CD4-positive, alpha-beta T cell (primary cell): ENCODE measurements at places on chromosomes 3 and 15.

DNA sequence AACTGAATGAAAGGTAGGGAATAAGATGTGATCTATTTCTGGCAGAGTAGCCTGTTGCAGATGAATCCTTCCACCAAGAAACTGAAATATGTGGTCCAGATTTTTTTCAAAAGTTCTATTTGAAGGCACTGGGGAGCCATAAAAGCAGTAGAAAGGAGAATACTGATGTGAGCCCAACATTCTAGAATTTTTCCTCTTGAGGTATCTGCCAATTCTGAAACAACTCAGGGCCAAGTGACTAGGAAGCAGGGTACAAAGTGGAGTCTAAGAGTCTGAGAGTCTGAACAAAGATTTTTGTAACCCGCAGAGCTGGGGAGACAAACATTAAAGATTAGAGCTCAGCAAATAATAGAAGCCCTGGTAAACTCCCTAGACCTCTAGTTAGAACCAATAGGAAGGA lies 58.3 kb upstream of the SLCO3A1 start:
- H3K27me3 ChIP-seq, result peaks cover 6% of the 10 kb centered on the region
- DNase-seq, result no peak
- no peak overlapping the region for H3K27ac ChIP-seq
- H3K36me3 ChIP-seq, result no peaks in the 10 kb centered on the region
- H3K4me1 ChIP-seq, result no peaks in the 10 kb centered on the region
- H3K4me3 ChIP-seq, result no peak overlapping the region

- H3K4me3 ChIP-seq, result no peak overlapping the region
- H3K36me3 ChIP-seq, result no peaks in the 10 kb centered on the region
- no peaks in the 10 kb centered on the region for H3K4me1 ChIP-seq
- DNase-seq, result no peak
- H3K27ac ChIP-seq, result no peak overlapping the region
- H3K27me3 ChIP-seq, result no peaks in the 10 kb centered on the region
Measured at GRCh38 chr15:98983334-98983733, 24.3 kb downstream of the PGPEP1L start.

- peaks cover 24% of the 10 kb centered on the region for H3K4me1 ChIP-seq
- no peak overlapping the region for H3K27ac ChIP-seq
- DNase-seq, result peak; percentile 19
- H3K4me3 ChIP-seq, result peak overlapping the region; percentile 45
- peaks cover 45% of the 10 kb centered on the region for H3K27me3 ChIP-seq
Measured at GRCh38 chr3:126355777-126356372, 1.3 kb downstream of the KLF15 start.

GRCh38 chr15:81049835-81050234 lies 49.1 kb downstream of the TLNRD1 start:
- no peaks in the 10 kb centered on the region for H3K4me1 ChIP-seq
- H3K27ac ChIP-seq, result no peak overlapping the region
- H3K27me3 ChIP-seq, result no peaks in the 10 kb centered on the region
- no peak overlapping the region for H3K4me3 ChIP-seq
- H3K36me3 ChIP-seq, result no peaks in the 10 kb centered on the region
- no peak for DNase-seq

DNA sequence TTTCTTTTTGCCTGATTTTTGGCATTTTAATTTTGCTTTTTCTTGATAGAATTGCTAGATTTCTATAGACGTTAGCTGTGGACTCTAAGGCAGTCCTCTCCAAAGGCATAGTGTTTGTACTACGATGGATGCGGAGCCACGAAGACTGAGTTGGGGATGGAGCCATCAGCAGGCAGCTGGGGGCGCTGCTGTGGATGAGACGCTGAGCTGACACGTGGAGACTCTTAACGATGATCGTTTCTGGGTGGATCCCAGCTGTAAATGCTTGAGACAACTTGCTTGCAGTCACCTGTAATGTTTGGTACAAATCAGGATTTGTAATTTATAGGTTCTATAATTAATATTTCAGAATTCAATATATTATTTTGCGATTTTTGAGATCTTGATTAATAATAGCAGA lies 13.3 kb upstream of the PPP1R2 start:
- H3K27me3 ChIP-seq, result no peaks in the 10 kb centered on the region
- no peak overlapping the region for H3K4me3 ChIP-seq
- H3K36me3 ChIP-seq, result no peaks in the 10 kb centered on the region

- no peaks in the 10 kb centered on the region for H3K36me3 ChIP-seq
- H3K27me3 ChIP-seq, result no peaks in the 10 kb centered on the region
- H3K27ac ChIP-seq, result peak overlapping the region; percentile 5
- H3K4me1 ChIP-seq, result peaks cover 15% of the 10 kb centered on the region
- no peak for DNase-seq
- H3K4me3 ChIP-seq, result peak overlapping the region; percentile 98
Measured at GRCh38 chr15:76310475-76311099, 682 bp downstream of the ETFA start.

- no peaks in the 10 kb centered on the region for H3K4me1 ChIP-seq
- no peaks in the 10 kb centered on the region for H3K27me3 ChIP-seq
- no peak overlapping the region for H3K4me3 ChIP-seq
- H3K36me3 ChIP-seq, result no peaks in the 10 kb centered on the region
Measured at GRCh38 chr3:27044931-27045481, 324.2 kb downstream of the NEK10 start.

DNA sequence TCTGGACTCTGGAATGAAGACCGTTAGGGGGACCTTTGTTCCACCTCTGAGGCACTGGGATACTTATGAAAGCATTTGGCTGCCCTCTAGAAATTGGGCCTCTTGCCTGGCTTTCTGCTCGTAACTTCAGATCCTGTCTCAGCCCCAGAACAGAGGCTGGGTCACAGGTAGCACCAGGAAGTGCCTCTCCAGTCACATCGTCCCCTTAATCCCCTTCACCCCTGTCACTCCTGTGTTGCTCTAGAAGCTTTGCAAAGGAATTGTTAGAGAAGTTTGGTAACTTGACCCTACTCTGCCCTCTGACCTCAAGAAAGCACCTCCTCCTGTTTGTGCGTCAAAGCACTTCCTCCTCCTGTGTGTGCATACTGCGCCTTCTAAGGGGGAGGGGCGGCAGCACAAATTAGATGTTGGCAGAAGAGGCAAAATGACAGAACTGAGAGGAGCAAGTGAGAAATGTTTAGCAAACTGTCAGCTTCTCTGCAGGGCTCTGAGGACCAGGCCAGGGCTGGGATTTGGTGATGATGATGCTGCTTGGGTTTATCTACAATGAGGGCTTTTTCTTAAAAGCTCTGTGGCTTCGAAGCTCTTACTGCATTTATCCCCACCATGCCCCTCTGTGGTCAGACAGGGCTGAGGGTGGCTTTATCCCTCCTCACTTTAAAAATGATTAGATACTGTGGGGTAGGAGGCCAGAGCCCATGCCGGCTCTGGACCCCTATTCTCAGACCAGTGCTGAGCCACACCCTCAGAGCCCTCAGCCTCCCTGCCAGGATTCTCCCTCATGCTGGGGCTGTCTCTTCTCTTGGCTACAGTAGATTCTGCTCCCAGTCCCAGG lies 76.2 kb downstream of the LARS2 start:
- H3K4me1 ChIP-seq, result peaks cover 17% of the 10 kb centered on the region
- peaks cover 22% of the 10 kb centered on the region for H3K36me3 ChIP-seq
- no peak overlapping the region for H3K27ac ChIP-seq
- H3K27me3 ChIP-seq, result no peaks in the 10 kb centered on the region

GRCh38 chr3:120418446-120418845 lies 32.3 kb downstream of the FSTL1 start:
- peaks cover 18% of the 10 kb centered on the region for H3K4me1 ChIP-seq
- H3K27ac ChIP-seq, result no peak overlapping the region
- H3K36me3 ChIP-seq, result no peaks in the 10 kb centered on the region
- H3K27me3 ChIP-seq, result no peaks in the 10 kb centered on the region
- no peak overlapping the region for H3K4me3 ChIP-seq

DNA sequence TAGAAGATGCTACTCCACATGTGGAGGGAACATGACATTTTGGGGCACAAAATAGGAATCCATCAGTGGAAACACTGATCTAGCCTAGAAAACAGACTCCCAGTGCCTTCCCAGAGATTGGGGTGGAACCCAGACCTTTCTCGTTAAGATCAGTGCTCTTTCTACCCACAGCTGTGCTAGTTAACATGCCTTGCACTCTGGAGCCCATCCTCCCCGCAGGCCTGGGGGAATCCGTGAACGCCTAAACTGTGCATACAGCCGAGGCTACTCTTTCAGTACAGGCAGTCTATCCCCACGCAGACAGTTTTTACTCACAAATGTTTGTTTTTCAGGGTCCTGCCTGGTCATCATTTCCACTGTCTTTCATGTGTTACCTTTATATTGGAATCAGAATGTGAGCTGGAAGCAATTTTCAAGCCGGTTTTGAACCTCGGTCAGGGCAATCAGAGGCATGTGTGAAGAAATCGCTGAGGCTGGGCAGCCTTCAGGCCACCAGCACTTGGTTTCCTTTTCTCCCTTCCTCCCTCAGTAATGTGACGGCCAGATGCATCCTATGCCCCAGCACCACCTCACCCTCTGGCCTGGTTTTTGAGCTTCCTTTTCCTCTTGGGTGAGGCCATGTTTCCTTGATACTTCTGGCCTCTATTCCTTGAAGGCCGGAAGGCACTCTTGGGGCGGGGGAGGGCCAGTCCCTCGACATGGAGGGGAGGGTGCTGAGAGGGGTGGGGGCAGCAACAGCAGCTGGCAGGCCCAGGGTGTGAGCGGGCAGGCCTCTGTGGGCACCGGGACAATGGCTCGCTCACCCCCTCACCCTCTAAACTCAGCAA lies 123.6 kb upstream of the GALNT15 start:
- DNase-seq, result no peak
- H3K27me3 ChIP-seq, result no peaks in the 10 kb centered on the region
- H3K27ac ChIP-seq, result no peak overlapping the region
- no peaks in the 10 kb centered on the region for H3K4me1 ChIP-seq
- H3K4me3 ChIP-seq, result no peak overlapping the region

- no peak for DNase-seq
- H3K27ac ChIP-seq, result no peak overlapping the region
- no peaks in the 10 kb centered on the region for H3K36me3 ChIP-seq
- H3K4me3 ChIP-seq, result no peak overlapping the region
- H3K27me3 ChIP-seq, result no peaks in the 10 kb centered on the region
Measured at GRCh38 chr3:187172929-187173328, 24.4 kb upstream of the RTP1 start.

GRCh38 chr15:49857496-49858475 lies 236.9 kb downstream of the DTWD1 start:
- H3K27me3 ChIP-seq, result no peaks in the 10 kb centered on the region
- H3K4me3 ChIP-seq, result no peak overlapping the region
- H3K36me3 ChIP-seq, result no peaks in the 10 kb centered on the region
- DNase-seq, result no peak

DNA sequence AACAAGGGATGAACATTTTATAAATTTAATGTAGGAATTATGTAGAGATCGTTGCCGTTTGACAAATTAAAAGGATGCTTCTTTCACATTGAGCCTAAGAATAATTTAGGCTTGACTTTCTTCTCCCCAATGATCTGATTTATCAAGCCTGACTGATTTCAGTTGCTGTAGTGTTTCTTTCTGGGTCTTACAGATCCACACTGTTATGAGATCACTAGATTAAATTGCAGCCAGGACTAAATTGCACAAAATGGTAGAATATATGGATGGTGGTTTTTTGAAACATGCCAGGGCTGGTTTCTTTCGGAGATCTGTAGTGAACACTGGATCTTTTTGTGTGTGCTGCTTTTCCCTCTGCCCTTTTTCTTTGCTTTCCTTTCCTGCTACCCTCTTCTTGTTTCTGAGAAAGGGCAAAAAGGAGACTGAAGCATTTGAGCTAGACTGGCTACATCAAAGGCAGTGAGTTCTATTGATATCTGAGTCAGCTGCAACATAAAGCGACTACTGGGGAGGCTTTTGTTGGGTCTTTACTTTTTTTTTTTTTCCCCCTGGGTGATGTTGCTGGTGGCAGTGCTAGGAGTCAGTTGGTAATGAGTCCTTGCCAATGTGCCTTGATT lies 83.0 kb downstream of the AKAP13 start:
- no peaks in the 10 kb centered on the region for H3K36me3 ChIP-seq
- no peak overlapping the region for H3K4me3 ChIP-seq
- H3K27ac ChIP-seq, result no peak overlapping the region
- H3K27me3 ChIP-seq, result no peaks in the 10 kb centered on the region
- DNase-seq, result no peak

DNA sequence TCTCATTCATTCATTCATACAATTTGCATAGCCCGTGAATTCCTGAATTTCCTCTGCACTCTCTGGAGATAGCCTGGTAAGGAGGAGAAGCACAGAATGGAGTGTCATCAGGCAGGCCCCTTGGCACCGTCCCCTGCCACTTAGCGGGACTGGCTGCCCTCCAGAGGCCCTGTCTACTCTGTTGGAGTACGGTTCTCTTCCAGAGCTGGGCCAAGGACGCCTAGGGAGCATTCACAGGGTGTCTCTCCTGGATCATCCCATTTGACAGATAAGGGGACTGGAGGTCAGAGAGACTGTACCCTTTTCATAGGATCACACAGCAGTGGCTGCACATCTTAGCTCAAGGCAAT lies 48.0 kb downstream of the PTH1R start:
- no peaks in the 10 kb centered on the region for H3K27me3 ChIP-seq
- no peak overlapping the region for H3K4me3 ChIP-seq
- no peak overlapping the region for H3K27ac ChIP-seq

GRCh38 chr15:68578175-68578979 lies 416 bp upstream of the CORO2B start:
- peaks cover 15% of the 10 kb centered on the region for H3K4me1 ChIP-seq
- no peak overlapping the region for H3K27ac ChIP-seq
- DNase-seq, result peak; percentile 50
- H3K36me3 ChIP-seq, result no peaks in the 10 kb centered on the region
- peaks cover 40% of the 10 kb centered on the region for H3K27me3 ChIP-seq

GRCh38 chr3:146542179-146542578 lies 2.2 kb downstream of the PLSCR1 start:
- H3K27me3 ChIP-seq, result no peaks in the 10 kb centered on the region
- H3K4me3 ChIP-seq, result no peak overlapping the region
- H3K36me3 ChIP-seq, result no peaks in the 10 kb centered on the region
- no peak overlapping the region for H3K27ac ChIP-seq
- peaks cover 8% of the 10 kb centered on the region for H3K4me1 ChIP-seq

GRCh38 chr3:101941318-101942040 lies 92.2 kb downstream of the NFKBIZ start:
- no peaks in the 10 kb centered on the region for H3K36me3 ChIP-seq
- no peak overlapping the region for H3K27ac ChIP-seq
- no peaks in the 10 kb centered on the region for H3K27me3 ChIP-seq
- H3K4me3 ChIP-seq, result no peak overlapping the region
- H3K4me1 ChIP-seq, result peaks cover 13% of the 10 kb centered on the region

GRCh38 chr3:10380906-10381305 lies 60.0 kb upstream of the SEC13 start:
- no peak overlapping the region for H3K4me3 ChIP-seq
- no peak for DNase-seq
- no peaks in the 10 kb centered on the region for H3K4me1 ChIP-seq
- no peaks in the 10 kb centered on the region for H3K27me3 ChIP-seq
- no peak overlapping the region for H3K27ac ChIP-seq
- H3K36me3 ChIP-seq, result no peaks in the 10 kb centered on the region

DNA sequence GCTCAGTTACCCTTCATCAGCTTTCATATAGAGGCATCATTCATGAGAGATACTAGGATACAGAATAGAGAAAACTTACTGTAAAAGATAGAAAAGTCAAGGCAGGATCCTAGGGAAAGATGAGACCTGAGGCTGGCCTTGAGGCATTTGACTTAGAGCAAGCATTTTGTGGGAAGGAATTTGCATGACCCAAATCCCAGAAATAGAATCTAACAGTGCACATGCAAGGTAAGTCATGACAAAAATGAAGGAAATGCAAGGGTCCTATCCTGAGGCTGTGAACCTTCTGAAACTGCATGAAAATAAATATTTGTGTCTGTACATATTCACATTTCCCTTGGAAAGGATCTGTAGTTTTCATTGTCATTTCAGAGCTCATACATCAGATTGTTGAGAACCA lies 122.3 kb downstream of the HCN4 start:
- no peaks in the 10 kb centered on the region for H3K4me1 ChIP-seq
- H3K27ac ChIP-seq, result no peak overlapping the region
- H3K27me3 ChIP-seq, result no peaks in the 10 kb centered on the region
- H3K4me3 ChIP-seq, result no peak overlapping the region
- no peaks in the 10 kb centered on the region for H3K36me3 ChIP-seq
